Heart right ventricle (tissue), 16 donors: ENCODE measurements at places on chromosomes 7 and 10.
A peak's percentile ranks its signal among the peaks of the same experiment; 100 is the strongest.

DNA sequence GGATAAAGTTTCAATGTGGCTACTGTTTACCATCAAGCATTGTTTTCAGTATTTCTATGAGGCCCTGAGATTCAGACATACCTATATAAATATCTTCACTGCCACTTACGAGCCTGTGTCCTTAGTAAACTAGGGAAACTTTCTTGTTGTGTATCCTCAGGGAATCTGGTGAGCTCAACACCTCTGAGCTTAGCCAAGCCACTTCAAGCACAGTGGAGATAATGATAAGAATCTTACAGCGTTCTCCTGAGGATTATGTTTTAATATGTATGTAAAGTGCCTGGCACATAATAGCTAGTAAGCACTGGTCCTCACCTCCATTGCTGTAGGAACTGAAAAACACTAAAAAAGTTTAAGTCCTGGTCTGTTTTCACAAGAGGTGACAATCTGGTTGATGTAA is 268.3 kb downstream of the SKIDA1 start:
- DNase-seq: no peak

- no peak for DNase-seq
Observed at GRCh38 chr10:35580423-35580770, 24.7 kb upstream of the GJD4 start.

DNA sequence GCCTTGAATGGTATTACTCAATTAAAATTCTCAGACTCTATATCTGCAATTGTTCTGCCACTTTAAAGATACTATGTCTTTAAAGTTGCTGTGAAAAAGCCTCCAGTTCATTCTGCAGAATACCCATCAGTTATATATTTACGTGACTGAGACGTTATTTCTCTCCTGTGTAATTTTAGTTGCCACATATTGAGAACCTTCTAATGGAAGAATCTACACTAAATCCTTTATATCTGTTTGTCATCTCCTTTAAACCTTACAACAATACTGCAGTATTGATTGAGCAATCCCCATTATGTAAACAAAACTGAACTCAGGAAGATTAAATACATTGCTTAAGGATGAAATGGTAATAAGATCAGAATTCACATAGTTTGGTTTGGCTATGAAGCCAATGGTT is 30.0 kb downstream of the GPR141 start:
- DNase-seq: no peak

DNA sequence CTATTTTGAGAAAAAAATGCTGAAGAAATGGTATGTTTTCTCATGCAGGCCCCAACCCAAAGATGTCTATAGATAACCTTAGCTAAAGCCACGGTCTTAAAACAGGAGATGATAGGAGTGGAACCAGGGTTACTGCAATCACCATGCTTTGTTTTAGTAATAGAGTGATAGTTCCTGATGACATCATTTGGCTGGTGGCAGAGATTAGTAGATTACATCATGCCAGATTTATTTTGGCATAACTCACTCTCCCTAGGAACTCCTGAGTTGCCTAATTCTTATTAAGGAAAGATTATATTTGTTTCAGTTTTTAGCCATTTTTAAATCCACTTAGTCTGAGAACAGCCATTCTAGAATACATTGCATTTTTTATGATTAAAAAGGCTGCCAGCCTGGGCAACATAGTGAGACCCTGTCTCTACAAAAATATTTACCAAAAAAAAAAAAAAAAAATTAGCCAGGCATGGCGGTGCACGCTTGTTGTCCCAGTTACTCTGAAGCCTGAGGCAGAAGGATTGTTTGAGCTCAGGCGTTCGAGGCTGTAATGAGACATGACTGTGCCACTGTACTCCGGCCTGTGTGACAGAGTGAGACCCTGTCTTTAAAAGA is 17.8 kb downstream of the ENO4 start:
- no peak for DNase-seq

DNA sequence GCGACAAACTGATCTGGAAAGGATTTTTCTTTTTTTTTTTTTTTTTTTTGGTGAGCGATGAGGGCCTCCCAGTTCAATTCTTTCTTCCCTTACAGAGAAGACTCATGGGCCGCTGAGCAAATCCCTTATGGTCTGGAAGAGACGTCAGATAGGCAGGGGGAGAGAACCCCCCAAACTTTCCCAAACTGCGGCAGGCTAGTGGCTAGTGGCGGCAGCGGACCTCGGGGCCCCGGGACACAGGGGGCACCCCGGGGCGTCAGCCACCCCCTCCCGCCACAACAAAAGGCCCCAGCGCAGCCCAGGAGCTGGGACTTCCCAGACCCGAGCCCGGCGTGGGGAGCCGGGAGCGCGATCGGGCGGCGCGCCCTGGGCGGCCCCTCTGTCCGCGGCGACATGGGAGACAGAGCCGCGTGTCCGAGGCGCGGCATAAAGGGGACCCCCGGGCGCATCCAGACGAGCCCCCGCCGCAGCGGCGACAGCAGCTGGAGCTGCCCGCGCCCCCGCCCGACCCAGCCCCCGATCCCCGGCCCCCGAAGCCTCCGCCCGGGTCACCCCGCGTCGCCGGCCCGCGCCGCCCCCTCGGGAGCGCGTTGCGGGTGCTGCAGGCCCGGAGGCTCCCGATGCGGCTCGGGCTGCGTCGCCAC is 755 bp downstream of the FAM171A1 start:
- peak; percentile 10 for DNase-seq

GRCh38 chr10:98538472-98538871 is 91.7 kb upstream of the HPS1 start:
- DNase-seq: no peak

- no peak for DNase-seq
Observed at GRCh38 chr10:101444058-101444898, 90.3 kb downstream of the BTRC start.

GRCh38 chr7:43756368-43757072 is 2.0 kb upstream of the BLVRA start:
- no peak for DNase-seq

GRCh38 chr10:70744617-70745143 is 40.5 kb downstream of the TBATA start:
- no peak for DNase-seq

DNA sequence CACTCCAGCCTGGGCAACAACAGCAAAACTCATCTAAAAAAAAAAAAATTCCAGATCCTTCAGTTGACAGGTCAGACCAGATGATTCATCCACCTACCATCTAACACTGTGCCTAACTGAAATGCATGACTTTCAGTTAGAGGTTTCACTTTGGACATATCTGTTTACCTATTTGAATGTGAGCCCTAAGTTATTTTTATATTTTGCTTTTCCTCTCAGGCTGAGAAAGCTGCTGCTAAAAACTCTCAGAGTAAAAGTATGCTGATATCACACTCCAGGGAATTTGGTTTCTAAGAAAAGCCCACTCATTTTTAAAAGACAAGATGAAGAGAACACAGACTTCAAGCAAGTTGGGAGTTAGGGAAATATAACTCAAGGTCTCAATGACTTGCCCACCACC is 126.0 kb downstream of the SGMS1 start:
- DNase-seq: no peak
